ENCODE measurements at places on chromosomes 16 and 17.

DNA sequence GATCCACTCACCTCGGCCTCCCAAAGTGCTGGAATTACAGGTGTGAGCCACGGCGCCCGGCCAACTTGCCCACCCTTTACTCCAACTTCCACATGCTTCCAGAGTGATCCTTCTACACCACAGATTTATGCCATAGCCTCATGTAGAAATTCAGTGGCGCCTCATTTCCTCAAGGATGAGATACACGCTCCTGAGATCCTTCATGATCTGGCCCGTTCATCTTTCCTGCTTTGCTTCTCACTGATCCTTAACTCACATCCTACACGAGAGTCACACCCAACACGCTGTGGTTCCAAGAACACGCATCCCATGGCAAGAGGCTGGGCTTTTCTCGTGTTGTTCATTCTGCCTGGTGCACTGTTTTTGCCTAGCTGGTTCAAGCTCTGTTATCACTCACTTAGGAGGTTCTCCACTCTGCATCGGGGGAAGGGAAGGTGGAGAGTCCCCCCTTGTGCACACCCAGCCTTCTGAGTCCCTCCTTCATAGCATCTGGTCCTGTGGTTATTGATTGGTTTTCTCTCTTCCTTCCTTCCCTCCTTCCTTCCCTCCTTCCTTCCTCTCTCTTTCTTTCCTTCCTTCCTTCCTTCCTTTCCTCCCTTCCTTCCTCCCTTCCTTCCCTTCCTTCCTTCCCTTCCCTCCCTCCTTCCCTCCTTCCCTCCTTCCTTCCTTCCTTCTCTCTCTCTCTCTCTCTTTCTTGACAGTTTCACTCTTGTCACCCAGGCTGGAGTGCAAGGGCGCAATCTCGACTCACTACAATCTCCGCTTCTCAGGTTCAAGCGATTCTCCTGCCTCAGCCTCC lies 32.7 kb upstream of the GCSH start:
- no peak for DNase-seq

GRCh38 chr17:75843577-75844529 lies at the start of gene UNC13D:
Gene UNC13D (minus strand): TSS chr17:75844404. CDS start chr17:75844337, 67 bp downstream.
- DNase-seq = no peak

GRCh38 chr16:46961373-46962353 lies 11.8 kb downstream of the DNAJA2 start:
- DNase-seq = no peak

DNA sequence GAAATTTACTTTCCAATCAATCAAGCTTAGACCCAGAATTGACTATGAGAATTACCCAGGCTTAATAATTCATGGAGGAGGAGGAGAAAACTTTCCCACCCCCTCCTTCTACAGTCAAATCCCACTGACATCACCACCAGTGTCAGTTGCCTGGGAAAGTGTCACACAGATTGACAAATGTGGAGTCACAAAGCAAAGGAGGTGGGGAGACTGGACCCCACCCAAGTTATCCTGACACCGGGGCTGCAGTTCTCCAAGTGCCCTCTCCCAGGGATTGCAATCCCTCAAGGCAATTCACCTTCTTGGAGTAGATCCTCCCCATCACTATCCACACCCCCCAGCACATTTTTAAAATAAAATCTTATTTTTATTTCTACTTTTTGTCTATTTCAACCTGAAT lies 100.2 kb upstream of the CDH11 start:
- no peak for DNase-seq

- no peak for DNase-seq
These were observed 542 bp downstream of the GUCY2D start for GRCh38 chr17:8002721-8003593.

DNA sequence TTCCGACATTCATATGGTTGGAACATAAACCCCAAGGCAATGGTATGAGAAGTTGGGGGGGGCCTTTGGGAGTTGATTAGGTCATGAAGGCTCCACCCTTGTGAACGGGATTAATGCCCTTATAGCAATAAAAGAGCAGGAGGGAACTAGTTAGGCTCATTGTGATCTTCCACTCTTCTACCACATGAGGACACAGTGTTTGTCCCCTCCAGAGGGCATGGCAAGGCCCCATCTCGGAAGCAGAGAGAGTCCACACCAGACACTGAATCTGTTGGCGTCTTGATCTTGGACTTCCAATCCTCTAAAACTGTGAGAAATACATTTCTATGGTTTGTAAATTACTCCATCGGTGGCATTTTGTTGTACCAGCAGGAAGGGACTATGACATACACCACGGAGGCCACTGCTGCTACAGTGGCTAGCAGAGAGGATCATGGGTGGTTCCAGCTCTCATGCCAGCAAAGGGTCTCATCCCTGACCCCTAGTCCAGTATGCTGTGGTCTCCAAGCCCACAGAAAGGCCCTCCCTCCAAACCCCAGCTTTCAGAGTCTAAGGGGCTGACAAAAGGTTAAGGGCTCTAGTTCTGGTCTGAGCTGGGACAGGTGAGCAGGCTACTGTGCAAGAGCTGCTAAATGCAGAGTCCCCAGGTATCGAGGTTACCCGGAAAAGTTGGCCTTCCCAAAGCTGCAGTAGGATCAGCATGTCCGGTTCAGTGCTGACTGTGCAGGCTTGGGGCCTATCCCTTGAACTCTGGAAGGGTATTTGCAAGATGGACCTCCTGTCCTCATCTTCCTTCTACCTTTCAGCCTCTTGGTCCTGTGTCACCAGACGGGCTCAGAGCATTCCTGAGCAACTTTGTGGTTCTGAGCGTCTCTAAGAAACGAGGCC lies 12.2 kb downstream of the CCR7 start:
- no peak for DNase-seq

GRCh38 chr16:73405851-73406250 lies 357.9 kb upstream of the ZFHX3 start:
- no peak for DNase-seq

GRCh38 chr16:3876695-3877094 lies 3.8 kb downstream of the CREBBP start:
- no peak for DNase-seq

DNA sequence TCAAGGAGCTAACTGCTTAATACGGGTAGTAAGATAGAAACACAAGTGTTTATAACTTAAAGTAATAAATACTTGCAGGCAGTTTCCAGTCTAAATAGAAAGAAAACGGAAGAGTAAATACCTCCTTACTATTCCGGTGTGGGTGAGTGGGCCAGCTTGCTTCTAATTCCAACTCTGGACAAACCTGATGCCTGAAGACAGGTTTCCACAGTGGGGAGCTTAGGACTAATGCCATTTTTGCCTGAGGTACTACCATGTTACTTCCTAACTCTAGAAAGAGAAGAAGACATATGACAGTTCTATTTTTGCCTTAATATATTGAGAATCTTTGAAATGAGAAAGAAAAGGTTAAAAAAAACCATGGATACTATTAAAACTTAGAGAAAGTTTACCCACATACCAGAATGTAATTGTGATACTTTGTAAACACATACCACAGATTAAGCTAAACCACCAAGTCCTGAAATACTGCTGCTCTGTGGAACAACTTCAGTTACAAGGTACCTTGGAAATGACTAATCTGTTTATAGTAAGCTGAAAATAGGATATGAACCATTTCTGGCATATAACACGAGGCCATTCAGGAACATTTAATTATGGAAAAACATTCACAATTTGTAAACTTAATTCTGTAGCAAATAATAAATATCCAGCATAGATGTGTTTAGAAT lies 70.2 kb downstream of the ZZEF1 start:
- no peak for DNase-seq

DNA sequence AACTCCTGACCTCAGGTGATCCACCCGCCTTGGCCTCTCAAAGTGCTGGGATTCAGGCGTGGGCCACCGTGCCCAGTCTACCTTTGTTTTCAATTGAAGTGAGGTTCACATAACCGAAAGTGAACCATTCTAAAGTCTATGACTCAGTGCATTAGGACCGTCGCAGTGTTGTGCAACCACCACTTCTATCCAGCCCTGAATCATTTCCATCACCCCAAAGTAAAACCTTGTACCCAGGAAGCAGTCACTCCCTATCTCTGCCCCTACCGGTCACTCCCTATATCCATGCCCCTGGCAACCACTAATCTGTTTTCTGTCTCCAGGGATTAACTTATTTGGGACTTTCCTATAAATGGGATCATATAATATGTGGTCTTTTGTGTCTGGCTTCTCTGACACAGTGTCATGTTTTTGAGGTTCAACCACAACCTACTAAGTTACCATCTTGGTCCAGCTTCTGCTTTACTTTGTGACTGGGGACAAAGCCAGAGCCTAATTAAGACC lies 28.3 kb upstream of the CDC42EP4 start:
- DNase-seq = no peak

DNA sequence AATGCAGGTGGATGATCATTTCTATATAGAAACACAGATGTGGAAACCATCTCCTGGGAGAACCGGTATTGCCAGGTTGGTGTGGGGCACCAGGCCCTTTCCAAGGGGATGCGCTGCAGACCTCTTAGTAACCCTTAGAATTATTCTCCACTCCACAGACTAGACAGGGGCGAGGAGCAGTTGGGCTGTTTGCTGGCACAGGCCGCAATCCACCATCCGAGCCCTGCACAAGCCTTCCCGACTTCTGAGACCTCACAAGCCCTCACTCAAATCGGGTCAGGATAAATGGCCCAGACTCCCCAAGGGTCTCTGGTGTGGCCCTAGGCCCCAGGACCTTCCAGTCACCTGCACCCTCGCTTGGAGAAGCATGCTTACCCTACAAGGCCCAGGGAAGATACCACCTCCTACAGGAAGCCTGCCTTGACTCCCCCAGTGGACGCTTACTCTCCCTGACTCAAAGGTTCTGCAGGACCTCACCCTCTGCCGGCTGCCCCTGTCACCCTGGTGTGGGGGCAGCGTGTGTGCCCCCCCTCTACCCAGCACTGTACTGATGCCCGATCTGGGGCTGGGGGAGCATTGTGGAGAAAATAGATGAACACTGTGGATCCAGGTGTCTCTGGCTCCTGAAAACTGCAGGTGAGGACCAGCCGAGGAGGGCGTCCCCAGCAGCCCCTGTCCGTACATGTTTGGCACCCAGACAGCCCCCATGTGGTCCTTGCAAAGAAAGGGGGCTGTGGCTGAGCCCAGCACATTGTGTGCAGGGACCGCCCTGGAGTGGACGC lies 49.8 kb upstream of the ACSF3 start:
- DNase-seq = no peak

- DNase-seq = no peak
These were observed 800 bp downstream of the NOD2 start for GRCh38 chr16:50694206-50694605.

GRCh38 chr16:23837553-23838308 lies 1.9 kb downstream of the PRKCB start:
- no peak for DNase-seq

DNA sequence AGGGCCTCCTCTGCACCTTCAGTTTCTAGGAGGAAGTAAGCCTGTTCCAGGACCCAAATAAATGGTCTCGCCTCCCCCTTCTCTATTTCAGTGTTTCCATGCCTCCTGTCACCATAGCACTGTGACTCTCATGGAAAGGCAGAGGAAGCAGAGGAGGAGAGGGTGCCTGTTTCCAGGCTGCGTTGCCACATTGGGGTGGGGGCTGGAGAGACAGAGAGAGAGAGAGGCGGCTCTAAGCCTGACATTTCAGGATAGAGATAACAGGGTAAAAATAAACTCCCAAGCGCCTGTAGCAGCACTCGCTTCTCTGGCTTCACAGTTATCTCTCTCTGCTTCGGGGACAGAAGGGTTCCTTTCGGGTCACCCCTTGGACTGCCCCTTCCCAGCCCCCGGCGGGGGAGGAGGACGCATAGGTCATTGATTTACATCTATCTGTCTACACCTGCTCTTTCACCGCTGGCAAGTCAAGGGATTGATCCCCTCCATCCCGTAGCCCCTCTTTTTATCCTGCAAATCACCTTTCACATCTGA lies 71.2 kb upstream of the MRTFB start:
- no peak for DNase-seq

GRCh38 chr17:56497132-56497531 lies 96.4 kb upstream of the NOG start:
- DNase-seq = no peak

DNA sequence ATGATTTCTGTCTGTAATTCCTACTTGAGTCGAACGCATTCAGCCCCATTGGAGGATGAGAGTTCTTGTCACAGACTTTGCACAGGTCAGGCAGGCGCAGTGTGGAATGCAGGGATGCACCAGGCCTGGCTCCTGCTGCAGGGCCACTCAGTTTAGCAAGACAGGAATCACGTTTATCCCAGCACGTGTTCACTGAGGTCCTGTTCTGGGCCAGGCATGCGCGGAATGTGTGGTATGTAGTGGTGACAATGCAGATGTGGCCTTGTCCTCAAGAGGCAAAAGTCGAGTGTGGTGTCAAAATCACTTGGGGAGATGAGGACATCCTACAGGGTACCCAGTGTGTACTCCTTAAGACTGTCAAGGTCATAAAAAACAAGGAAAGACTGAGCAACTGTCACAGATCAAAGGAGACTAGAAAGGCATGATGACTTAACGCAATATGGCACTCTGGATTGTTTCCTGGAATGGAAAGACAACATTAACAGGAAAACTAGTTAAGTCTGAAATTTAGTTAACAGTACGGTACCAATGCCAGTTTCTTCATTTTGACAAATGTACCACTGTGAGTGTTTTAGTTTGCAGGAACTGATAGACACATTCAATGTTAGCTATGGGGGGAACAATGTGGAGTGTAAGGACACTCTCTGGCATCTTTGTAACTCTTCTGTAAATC lies 121.5 kb upstream of the ADAMTS18 start:
- no peak for DNase-seq

- DNase-seq = no peak
These were observed 2.3 kb upstream of the PHF12 start for GRCh38 chr17:28953444-28954118.

DNA sequence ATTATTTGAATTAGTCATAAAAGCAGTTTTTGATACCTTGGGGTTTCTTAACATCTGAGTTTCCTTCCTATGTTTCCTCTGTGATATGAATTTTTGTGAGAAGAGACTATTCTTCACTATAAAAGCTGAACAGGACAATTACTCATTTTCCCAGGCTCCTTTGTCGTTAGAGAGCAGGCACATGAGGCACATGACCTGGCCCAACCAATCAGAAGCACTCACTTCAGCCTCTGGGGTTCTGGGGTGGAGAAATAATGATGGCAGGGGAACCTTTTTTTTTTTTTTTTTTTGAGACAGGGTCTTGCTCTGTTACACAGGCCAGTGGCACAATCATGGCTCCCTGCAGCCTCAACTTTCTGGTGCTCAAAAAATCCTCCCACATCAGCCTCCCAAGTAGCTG lies 145.5 kb upstream of the ASIC2 start:
- DNase-seq = no peak

DNA sequence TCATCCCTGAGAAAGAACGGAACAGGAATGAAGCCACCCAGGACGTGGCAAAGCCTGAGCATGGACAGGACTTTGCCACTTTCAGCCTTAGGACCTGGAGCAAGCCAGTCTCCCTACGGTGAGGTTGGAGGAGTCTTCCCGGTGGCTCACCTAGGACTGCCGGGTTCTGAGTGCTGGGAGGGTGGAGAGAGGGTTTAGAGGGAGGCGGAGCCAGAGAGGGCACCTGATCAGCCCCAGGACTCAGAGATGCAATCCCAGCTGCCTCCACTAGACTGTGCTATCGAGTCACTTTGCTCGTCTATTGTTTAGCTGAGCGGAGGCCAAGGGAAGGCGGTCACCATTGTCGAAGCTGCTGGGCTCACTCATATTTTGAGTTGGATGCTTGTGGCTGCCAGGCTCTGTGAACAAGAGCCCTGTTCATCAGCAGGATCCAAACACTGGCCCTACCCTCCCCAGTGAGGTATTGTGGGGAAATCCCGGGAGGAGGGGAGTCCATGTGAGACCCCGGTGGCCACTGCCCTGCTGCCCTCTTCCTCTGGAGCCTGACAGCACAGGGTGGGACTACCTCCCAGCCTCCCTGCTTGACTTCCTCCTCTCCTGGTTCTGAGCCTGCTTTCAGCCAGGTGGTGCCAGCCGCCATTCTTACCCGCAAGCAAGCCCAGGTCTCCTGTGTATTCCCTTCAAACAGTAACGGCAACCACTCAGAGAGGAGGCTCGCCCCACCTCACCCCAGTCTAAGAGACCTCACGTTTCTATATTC lies 7.0 kb downstream of the KRT14 start:
- no peak for DNase-seq

Measured in hypothalamus (tissue), 51 donors.